Ovary (tissue), 10 donors: ENCODE measurements at places on chromosomes 2 and 18. TPM values are rescaled to one million over a fixed set of nuclear protein-coding genes. Genes with fewer than 3 reads are reported as not detected.

DNA sequence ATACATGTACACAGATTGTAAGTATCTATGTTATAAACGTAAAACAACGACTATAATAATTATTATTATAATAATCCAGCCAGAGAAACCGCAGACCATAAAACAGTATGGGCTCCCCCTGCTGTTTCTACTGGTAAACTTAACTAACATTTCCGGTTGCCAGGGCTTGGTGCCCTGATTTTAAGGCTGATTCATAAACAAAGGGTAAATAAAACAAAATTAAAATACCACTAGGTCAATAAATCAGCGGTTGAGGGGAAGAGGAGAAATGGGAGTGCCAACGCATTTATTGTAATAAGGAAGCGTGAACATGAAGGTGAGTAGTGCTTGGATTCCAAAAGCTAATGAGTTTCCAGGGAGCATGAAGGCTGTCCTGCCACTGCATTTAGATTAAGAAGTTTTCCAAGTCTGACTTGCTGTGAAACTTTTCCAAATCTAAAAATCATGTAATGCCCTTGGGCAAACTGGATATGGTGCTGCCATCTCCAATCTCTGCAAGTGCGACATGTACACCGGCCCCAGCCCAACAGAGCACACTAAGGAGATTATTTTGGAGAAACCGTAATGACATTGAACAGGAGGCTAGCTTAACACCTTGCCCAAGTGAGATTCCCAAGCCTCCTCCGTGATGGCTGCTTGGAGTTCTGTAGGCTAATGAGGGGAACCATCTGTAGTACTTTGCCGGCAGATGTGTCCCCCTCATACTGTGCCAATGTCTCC, 50.7 kb upstream of the HNRNPA3 start:
- H3K27me3 ChIP-seq = no peaks in the 10 kb centered on the region
- no peak overlapping the region for H3K4me3 ChIP-seq
- peaks cover 3% of the 10 kb centered on the region for H3K4me1 ChIP-seq
- H3K36me3 ChIP-seq = no peaks in the 10 kb centered on the region

DNA sequence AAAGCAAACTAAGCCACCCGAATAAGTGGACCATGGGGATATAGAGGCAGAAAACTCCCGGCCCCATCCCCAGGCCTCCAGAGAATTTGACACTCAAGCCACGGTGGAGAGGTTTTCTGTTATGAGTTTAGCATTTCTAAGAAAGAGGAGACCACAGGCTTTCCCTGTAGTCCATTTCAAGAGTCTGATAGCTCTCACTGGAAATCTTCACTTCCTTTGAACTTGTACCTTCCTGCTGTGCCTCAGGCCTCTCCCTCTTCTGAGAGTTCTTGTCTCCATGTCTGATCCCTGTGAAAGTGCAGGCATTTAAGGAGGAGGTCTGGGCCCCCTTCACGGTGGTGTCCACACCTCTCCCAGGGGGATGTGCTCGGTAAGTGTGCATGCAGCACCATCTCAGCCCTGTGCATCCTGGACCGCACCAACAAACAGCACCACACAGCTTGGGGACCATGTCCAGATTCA, 113.7 kb downstream of the BCL2 start:
- no peaks in the 10 kb centered on the region for H3K27me3 ChIP-seq
- H3K4me3 ChIP-seq = no peak overlapping the region
- no peak overlapping the region for H3K27ac ChIP-seq
- DNase-seq = no peak

- peaks cover 14% of the 10 kb centered on the region for H3K4me1 ChIP-seq
- DNase-seq = no peak
- H3K36me3 ChIP-seq = no peaks in the 10 kb centered on the region
- H3K4me3 ChIP-seq = no peak overlapping the region
These were observed 5.3 kb downstream of the SEPTIN2 start for GRCh38 chr2:241321033-241321432.

DNA sequence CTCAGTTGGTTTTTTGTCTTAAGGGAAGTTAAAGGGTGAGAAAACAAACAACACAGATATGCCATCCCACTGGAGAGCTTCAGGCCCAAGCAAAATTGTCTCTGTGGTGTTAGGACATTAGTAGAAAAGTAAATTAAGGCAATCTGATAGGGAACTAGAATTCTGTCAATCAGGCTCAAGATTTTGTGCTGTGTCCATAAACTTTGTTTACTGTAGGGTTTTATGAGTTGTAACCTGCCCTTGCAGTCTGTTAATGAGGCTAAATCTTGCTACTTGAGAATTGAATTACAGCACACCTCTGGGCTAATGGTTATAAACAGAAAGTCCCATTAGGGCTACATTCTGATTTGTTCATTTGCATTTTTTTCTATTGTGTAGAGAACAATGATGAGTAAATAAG, 78.0 kb upstream of the OTX1 start:
- no peaks in the 10 kb centered on the region for H3K27me3 ChIP-seq
- H3K4me3 ChIP-seq = no peak overlapping the region
- no peaks in the 10 kb centered on the region for H3K36me3 ChIP-seq
- no peak overlapping the region for H3K27ac ChIP-seq
- no peaks in the 10 kb centered on the region for H3K4me1 ChIP-seq

- no peak for DNase-seq
- no peaks in the 10 kb centered on the region for H3K36me3 ChIP-seq
- no peaks in the 10 kb centered on the region for H3K4me1 ChIP-seq
These were observed 766.3 kb downstream of the SLC4A3 start for GRCh38 chr2:220393711-220394110.

GRCh38 chr2:49238604-49238960, 84.3 kb upstream of the FSHR start:
- no peaks in the 10 kb centered on the region for H3K36me3 ChIP-seq
- H3K4me1 ChIP-seq = no peaks in the 10 kb centered on the region
- no peak overlapping the region for H3K4me3 ChIP-seq
- H3K27me3 ChIP-seq = no peaks in the 10 kb centered on the region
- no peak overlapping the region for H3K27ac ChIP-seq
- DNase-seq = no peak

GRCh38 chr18:78561757-78562510, 417.7 kb upstream of the SALL3 start:
- no peak overlapping the region for H3K4me3 ChIP-seq
- DNase-seq = no peak
- H3K36me3 ChIP-seq = no peaks in the 10 kb centered on the region
- no peaks in the 10 kb centered on the region for H3K27me3 ChIP-seq
- H3K27ac ChIP-seq = no peak overlapping the region
- H3K4me1 ChIP-seq = no peaks in the 10 kb centered on the region

GRCh38 chr2:34305587-34305986, 706.5 kb upstream of the FAM98A start:
- H3K27ac ChIP-seq = no peak overlapping the region
- no peaks in the 10 kb centered on the region for H3K4me1 ChIP-seq
- H3K36me3 ChIP-seq = no peaks in the 10 kb centered on the region
- H3K4me3 ChIP-seq = no peak overlapping the region

DNA sequence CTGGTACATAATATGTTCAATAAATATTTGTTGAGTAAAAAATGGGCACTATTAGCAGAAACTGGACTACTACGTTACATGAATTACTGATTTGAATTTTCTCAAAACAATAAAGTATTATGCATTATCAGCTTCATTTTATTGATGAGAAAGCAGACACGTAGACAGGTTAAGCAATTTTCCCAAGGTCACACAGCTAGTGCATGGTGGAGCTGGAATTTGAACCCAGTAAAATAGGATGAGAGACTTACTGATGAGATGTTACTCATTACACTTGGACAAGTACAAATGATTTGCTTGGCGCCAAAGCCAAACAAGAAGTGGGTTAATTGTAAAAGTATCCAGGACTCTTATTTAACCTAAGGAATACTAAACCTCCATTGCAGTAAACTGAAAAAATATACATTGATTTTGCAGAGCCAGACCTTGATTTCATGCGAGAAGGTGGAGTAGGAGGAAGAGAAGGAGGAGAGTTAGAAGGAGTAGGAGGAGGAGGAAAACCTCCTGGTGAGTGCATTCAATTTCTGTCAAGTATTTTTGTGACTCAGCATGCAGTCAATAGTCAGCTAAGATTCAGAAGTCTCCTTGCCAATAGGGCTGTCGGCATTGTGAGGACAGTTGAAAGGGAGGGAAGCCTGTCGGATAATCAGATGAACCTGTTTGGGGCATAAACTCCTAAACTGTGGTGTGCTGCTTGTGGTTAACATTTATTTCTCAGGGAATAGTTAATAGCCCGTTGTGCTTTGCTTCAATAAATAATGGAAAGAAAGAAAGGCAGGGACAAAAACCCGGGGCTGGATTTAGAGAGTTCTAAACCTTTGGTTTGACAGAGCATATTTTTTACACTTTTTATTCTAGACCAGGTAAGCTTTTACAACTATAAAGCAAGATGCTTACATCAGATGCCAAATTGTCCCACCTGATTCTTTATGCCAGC, 77.0 kb upstream of the TACR1 start:
- no peaks in the 10 kb centered on the region for H3K4me1 ChIP-seq
- H3K27me3 ChIP-seq = no peaks in the 10 kb centered on the region
- H3K36me3 ChIP-seq = no peaks in the 10 kb centered on the region
- H3K4me3 ChIP-seq = no peak overlapping the region

GRCh38 chr2:156229724-156230362, 102.7 kb downstream of the NR4A2 start:
- no peak overlapping the region for H3K4me3 ChIP-seq
- no peaks in the 10 kb centered on the region for H3K36me3 ChIP-seq
- no peaks in the 10 kb centered on the region for H3K27me3 ChIP-seq
- H3K4me1 ChIP-seq = no peaks in the 10 kb centered on the region
- no peak for DNase-seq
- no peak overlapping the region for H3K27ac ChIP-seq

DNA sequence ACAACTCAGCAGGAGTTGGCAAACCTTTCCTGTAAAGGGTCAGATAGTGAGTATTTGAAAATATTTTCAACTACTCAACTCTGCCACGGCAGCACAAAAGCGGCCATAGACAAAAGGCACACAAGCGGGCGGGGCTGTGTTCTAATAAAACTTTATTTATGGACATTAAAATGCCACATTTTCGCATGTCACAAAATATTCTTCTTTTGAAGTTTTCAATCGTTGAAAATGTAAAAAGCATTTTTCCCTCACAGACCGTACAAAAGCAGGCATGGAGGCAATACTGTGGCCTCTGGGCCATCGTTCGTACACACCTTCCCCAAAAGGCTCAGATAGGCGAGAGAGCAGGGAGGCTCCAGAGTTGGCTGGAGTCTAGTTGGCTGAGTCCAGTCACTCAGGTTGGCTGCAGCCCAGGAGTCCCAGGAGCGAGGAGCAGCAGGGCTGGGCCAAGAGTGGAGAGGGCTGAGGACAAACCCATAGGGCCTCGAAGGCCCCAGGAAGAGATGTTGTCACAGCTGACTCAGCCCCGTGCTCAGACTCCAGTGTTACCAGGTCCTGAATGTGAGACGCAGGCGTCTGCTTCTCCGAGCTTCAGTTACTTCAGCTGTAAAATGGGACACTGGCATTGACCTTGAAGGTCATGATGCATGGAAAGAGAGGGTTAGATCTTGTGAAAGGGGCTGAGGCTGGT, 42.5 kb downstream of the SDC1 start:
- no peaks in the 10 kb centered on the region for H3K27me3 ChIP-seq
- no peaks in the 10 kb centered on the region for H3K4me1 ChIP-seq
- H3K4me3 ChIP-seq = no peak overlapping the region
- DNase-seq = no peak
- H3K27ac ChIP-seq = no peak overlapping the region

DNA sequence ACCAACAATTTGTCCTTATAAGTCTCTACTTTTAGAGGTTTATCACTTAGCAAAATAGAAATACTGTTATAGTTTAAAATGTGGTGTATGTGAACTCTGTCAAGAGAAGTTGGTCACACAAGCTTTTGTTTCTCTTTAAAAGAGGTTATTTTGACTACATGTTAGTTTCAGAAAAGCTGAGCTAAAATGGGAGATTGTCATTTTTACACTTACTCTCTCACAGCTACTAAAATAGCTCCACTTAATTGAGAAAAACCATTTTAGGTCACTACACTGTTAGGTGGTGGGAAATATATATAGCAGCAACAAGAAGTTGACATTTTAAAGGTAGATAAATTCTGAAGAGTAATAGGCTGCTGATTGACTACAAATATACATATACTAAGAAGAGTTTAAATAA, 161.5 kb upstream of the KCNJ3 start:
- no peak overlapping the region for H3K4me3 ChIP-seq
- no peak for DNase-seq
- H3K4me1 ChIP-seq = no peaks in the 10 kb centered on the region
- H3K27me3 ChIP-seq = no peaks in the 10 kb centered on the region

GRCh38 chr2:223887127-223887526, 49.7 kb upstream of the AP1S3 start:
- H3K4me3 ChIP-seq = no peak overlapping the region
- no peaks in the 10 kb centered on the region for H3K27me3 ChIP-seq
- H3K36me3 ChIP-seq = no peaks in the 10 kb centered on the region
- DNase-seq = no peak
- H3K27ac ChIP-seq = no peak overlapping the region

GRCh38 chr2:105678346-105678745, 66.4 kb upstream of the NCK2 start:
- no peaks in the 10 kb centered on the region for H3K4me1 ChIP-seq
- H3K4me3 ChIP-seq = no peak overlapping the region
- no peaks in the 10 kb centered on the region for H3K36me3 ChIP-seq
- DNase-seq = no peak
- no peak overlapping the region for H3K27ac ChIP-seq

DNA sequence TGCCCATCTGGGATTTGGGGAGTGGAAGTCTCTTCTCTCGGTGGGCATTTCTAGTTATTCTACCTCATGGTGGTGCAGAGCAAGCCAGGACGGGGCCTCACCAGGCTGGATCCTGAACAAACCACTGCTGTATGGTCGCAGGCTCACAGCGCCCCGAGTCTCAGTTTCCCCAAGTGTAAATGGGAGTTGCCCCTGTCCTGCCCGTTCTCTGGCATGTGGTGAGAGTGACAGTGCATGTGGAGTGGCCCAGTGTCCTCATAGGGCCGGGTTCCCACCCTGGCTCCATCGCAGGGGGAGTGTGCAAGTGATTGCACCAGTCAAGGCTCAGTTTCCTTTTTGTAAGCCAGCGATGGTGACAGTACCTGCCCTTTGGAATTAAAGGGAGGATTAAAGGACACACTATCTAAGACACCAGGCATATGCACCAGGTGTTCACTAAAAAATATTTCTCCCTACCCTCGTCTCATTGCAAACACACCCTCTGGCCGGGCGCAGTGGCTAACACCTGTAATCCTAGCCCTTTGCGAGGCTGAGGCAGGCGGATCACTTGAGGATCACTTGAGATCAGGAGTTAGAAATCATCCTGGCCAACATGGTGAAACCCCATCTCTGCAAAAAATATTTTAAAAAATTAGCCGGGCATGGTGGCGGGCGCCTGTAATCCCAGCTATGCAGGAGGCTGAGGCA, 173.3 kb upstream of the MYCN start:
- H3K36me3 ChIP-seq = no peaks in the 10 kb centered on the region
- H3K27ac ChIP-seq = no peak overlapping the region
- H3K27me3 ChIP-seq = no peaks in the 10 kb centered on the region
- no peaks in the 10 kb centered on the region for H3K4me1 ChIP-seq
- H3K4me3 ChIP-seq = no peak overlapping the region

Gene MPV17
- 60.4 TPM for total RNA-seq

Gene RAX
- not detected for total RNA-seq

Gene GCKR
- total RNA-seq = 5.1 TPM

Gene MPP4
- total RNA-seq = not detected

Gene ALPP
- total RNA-seq = not detected

Gene RUFY4
- total RNA-seq = 0.11 TPM
